ENCODE measurements at places on chromosomes 6 and 20.

GRCh38 chr6:144162977-144163376, 12.7 kb downstream of the STX11 start:
- no peak for DNase-seq

DNA sequence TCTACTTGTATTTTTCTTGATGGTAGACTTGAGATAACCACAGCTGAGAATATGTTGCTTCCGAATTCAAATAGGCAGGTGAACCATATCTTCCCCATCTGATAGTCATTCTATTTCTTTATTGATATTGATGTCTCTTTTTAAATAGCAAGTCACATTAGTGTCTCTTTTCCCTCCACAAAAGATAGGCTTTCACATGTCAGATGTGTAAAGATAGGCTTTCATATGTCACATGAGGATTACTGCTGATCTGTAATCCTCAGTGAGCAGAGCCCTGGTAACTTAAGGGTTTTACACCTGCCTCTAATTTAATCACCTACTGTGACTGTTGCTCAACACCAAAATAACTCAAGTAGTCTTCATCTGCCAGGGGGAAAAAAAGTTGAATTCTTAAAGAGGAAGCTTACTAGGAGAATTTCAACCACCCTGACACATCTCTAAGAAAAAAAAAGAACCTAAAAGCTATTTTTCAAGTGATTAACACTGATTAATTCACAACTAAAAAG, 45.3 kb upstream of the TRDN start:
- DNase-seq, result no peak

DNA sequence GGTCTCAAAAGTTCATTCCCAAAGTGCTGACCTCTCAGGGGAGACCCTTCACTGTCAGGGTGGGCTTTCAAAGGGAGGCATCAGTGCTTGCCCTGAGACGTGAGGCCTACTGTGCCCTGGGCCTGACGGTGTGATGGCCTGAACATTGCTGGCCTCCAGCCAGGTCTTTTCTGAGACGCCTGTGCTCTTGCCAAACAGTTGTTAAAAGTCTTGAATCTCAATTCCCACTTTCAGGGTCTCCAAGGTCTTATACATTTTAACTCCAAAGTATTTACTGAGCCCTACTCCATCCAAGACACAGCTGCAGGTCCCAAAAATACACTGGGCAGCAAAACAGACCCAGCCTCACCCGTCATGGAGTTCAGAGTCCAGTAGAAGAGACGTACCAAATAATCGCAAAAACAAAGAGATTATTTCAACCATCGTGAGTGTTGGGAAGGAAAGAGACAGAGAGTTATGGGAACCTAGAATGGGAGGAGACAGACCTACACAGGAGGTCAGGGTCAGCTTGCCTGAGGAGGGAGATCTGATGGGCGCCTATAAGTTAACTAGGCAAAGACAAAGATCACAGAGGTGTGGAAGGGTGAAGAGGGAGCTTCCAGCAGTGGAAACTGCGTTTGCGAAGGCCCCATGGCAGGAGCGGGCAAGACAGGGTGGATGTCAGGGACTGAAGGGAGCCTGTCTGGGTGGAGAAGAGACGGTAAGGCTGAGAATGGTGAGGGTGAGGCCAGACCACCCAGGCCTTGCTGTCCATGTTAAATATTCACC, 446.3 kb downstream of the PREX1 start:
- no peak for DNase-seq

DNA sequence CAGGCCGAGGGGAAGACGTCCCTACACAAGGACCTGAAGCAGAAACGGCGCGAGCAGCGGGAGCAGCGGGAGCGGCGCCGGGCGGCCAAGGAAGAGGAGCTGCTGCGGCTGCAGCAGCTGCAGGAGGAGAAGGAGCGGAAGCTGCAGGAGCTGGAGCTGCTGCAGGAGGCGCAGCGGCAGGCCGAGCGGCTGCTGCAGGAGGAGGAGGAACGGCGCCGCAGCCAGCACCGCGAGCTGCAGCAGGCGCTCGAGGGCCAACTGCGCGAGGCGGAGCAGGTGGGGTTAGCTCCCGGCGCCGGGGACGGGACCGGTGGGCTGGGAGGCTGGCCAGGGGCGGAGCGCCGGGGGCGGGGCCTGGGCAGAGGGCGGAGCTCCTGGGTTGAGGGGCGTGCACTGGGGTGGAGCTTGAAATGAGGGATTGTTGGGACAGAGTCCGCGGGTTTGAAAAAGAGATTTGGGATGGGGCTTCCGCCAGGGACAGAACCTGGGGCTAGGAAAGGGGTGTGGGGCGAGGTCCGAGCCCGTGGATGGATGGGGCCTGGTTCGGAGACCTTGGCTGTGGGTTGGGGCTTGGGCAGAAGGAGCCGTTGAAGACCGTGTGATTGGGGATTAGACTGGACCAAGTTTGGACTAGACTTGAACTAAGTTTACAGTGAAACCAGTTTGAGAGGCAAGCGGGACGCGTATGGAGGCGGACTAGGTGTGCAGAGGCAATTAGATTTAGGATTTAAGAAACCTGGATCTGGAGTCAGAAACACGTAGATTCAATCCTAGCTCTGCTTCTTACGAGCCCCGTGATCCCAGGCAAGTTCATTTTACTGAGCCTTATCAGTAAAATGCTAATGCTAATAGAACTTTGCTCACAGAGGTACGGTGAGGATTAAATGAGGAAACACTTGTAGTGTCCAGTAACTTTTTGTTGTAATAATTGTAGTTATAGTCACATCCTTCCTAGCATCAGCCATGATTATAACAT, 20.9 kb downstream of the DEF6 start:
- DNase-seq, result peak; percentile 78

GRCh38 chr6:166046226-166046625, 121.4 kb downstream of the TBXT start:
- DNase-seq, result peak; percentile 50

DNA sequence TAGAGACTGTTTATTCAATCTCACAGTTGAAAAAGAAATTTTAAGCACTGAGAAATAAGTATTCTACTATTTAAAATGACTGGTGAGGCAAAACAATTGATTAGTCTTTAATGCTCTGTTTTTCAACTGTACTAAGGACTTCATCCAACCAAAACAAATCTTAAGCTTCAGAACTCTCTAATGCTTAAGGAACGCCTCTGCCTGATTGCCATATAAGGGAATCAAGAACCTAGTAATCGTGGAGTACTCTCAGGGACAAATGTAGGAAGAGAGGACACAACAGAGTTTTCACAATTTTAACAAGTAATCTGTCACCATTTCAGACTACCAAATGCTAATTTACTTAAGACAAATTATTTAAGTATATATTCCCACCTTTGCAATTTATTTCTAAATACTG, 16.1 kb downstream of the FBXO30 start:
- no peak for DNase-seq

DNA sequence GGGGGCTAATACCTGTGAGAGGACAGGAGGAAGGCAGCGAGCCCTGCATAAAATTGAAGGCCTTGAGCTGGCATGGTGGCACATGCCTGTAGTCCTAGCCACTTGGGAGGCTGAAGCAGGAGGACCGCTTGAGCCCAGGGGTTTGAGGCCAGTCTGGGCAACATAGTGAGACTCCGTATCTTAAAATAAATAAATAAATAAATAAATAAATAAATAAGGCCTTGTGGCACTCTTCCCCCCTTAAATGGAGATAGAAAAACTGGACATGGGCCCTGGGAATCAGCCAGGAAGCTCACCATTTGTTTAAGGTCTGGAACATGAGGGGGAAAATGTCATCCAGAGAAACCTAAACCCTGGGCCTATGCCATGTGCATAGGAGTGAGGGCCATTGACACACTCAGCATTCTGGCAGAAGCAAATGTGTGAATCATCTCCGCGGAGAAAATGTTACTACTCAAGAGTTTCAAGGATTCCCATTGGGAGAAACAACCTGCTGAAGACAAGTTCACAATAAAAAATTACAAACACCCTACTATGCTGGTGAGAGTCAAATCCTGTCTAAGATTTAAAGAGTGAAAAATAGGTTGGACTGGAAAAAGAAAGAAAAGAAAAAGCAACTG, 51.9 kb upstream of the UBR2 start:
- peak; percentile 16 for DNase-seq

- no peak for DNase-seq
These were observed 50.6 kb upstream of the FANCE start for GRCh38 chr6:35401514-35401913.

DNA sequence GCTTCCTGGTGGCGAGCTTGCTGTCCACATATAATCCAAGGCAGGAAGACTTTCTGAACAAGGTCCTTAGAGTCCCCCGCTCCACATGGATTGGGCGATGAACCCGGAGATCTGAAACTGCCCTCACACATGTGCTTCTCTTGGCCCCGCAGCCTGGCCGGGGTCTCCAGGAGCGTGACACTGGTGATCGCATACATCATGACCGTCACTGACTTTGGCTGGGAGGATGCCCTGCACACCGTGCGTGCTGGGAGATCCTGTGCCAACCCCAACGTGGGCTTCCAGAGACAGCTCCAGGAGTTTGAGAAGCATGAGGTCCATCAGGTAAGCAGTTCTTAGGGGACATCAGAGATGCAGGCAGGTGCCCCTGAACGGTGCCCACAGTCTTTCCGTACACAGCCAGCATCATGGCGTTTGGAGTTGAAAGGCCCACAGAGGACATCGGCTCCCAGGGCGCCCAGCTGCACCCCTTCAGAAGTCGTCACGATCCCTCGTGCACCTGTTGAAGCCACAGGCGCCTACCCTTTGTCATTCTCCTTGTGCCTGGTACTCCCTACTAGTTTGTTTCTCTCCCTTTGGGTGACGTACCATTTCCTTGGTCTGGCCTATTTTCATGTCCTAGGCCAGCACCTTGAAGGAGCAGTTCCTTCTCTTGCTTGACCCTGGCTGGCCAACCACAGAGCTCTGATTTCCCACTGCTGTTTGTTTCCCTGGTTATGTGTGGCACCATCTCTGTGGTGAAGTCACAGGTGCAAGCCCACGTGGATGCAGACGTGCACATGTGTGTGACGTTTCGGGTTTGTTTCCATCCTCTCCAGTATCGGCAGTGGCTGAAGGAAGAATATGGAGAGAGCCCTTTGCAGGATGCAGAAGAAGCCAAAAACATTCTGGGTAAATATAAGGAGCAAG, 43.3 kb upstream of the IRF4 start:
- no peak for DNase-seq

DNA sequence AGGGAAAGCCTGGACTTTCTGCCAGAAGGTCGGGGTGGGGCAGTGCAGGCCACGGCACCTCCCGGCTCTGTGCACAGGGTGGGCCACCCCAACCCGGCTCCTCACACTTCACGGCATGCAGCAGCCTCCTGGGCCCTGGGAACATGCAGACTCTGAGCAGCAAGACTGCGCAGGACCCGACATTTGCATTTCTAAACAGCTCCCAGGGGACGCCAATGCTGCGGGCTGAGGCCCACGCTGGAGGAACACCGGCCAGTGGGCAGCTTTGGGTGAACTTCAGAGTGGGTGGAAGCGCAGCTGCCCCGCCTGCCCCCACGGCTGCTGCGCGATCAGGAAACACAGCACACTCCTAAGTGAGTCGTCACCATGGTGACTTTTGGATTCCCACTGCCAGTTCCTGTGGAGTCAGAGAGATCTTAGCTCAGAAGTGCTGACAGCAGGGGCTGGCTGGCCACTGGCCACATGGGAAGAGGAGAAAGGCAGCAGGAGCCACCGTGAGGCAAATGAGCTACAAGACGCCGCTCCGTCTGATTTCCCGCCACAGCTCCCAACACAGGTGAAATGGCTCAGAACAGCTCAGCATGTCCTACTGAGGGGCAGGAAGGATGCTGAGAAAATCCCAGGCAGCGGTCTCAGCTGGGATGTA, 52.1 kb downstream of the RNASET2 start:
- no peak for DNase-seq

DNA sequence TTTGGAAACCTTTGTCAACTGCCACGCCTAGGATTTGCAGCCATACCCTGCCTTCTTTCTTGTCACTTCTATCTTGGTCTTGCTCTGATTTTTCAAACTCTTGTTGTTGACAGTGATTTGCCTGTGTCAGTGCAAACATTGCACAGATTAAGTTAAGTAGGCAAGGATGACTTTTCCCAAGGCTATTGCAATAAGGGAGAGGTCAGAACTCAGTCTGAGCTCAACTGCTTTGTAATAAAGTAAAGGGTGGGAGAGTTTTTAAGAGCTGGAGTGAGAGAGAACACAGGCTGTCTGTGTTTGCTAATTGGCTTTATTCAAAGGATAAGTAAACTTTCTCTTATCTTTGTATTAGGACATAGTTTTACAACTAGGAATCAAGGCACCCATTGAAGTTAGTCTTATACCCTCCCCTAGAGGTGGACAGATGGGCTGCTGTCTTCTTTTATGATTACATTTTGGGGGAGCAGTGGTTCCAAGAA, 448.6 kb downstream of the PHF3 start:
- DNase-seq, result no peak

DNA sequence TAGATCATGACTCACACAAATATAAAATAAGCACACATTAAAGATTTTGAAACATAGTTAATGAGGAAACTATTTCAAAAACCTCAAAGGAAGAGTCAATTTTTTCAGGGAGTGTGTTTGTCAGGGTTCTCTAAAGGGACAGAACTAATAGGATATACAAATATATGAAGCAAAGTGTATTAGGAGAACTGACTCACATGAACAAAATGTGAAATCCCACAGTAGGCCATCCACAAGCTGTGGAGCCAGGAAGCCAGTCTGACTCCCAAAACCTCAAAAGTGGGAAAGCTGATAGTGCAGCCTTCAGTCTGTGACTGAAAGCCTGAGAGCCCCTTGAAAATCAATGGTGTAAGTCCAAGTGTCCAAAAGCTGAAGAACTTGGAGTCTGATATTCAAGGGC, 898.0 kb upstream of the EYS start:
- DNase-seq, result no peak

GRCh38 chr6:41200901-41201763, at the start of gene TREML2:
Gene TREML2 (minus strand): TSS chr6:41201149. CDS start chr6:41201008, 141 bp downstream.
- DNase-seq, result no peak

- DNase-seq, result no peak
These were observed 213.0 kb upstream of the CDYL start for GRCh38 chr6:4563156-4563555.

DNA sequence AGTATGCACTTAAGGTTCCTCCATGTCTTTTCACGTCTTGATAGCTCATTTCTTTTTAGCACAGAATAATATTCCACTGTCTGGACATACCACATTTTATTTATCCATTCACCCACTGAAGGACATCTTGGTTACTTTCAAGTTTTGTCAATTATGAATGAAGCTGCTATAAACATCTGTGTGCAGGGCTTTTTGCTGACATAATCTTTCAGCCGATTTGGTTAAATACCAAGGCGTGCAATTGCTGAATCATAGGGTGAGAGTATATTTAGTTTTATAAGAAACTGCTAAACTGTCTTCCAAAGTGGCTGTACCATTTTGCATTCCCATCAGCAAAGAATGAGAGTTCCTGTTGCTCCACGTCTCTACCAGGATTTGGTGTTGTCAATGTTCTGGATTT, 44.9 kb upstream of the PHACTR2 start:
- DNase-seq, result no peak

All from ACHN (cell line).